D721Med (cell line): ENCODE measurements at places on chromosomes 6 and 20.

DNA sequence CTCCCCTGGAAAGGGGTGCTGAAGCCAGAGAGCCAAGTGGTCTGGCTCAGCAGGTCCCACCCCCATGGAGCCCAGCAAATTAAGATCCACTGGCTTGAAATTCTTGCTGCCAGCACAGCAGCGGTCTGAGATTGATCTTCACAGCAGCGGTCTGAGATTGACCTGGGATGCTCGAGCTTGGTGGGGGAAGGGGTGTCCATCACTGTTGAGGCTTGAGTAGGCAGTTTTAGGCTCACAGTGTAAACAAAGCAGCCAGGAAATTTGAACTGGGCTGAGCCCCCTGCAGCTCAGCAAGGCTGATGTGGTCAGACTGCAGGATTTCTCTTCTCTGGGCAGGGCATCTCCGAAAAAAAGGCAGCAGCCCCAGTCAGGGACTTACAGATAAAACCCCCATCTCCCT is 41.3 kb upstream of the B3GAT2 start:
- no peak for DNase-seq

GRCh38 chr20:32559753-32560380 is 25.3 kb downstream of the NOL4L start:
- no peak for DNase-seq

DNA sequence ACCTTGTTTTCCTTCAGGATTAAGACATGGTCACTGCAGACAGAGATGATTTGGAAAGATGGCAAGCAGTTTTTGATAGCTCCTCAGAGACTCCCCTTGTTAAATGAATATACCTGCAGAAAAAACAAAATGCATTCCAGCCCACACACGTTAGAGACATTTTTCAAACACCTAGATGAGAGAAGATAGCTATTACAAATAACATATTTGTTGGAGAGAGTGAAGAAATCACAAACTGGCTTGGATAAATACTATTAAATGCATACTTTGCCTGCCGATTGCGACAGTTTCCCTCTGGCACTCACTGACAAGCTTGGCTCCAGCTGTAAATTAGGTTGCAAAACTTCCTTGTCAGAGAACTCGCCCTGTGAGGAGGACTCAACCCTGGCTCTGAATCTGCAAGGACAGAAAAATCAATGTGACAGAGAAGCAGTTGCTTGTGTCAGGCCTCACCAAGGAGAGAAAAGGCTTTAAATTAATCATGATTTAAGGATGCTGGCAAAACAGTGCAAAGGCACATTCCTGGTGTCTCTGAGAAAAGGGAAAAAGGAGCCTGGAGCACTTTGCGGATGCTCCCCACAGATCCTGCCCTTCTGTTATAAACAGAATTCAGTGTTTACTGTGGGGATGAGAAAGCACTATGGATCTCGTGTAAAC is 423.7 kb upstream of the MARCKS start:
- no peak for DNase-seq

GRCh38 chr20:47020231-47020630 is 125.6 kb downstream of the EYA2 start:
- no peak for DNase-seq

DNA sequence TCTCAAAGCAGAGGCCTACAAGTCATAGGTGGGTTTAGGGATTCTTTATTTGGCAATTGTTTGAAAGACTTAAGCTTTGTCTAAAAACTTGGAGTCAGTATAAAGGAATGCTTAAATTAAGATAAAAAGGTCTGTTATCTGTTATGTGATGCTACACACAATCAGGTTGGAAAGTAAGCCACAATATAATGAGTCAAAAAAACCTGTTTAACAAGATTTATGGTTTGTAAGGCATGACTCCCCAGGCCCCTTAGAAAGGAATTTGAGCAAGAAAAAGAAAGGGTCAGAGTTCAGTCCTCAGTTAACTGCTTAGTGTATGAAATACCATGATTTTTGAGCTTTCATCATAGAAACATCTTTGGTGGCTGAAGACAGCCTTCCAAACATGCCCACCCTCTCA is 66.8 kb upstream of the HMGN3 start:
- DNase-seq = no peak

- no peak for DNase-seq
Observed at GRCh38 chr6:17392978-17393891, at the start of gene CAP2. CAP2 (plus strand) TSS chr6:17393595; CDS start chr6:17421556, 27,961 bp downstream.

DNA sequence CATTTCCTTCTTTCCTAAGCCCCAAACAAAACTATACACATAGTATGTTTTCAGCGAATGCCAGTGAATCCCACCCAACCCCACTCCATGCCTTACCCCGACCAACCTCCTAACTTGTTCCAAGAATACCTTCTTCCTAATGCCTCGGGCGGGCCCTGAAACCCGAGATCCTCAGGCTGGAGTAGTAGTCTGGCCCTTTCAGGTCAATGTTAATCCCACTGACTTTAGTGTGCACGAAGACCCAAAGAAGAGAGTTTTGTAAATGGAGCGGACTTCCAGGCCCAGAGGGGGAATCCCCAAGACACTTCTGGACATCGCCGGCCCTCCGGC is 394 bp downstream of the YIPF3 start:
- DNase-seq = no peak
